ENCODE measurements at places on chromosomes 3 and 15. TPM values are rescaled to one million over a fixed set of nuclear protein-coding genes. Genes with fewer than 3 reads are reported as not detected.

The GOLGA6L7 gene
- total RNA-seq, result not detected

The PLAAT1 gene
- total RNA-seq, result 0.66 TPM

The CYP1A1 gene
- not detected for total RNA-seq

The IQCF6 gene
- total RNA-seq, result not detected

The CAPN3 gene
- total RNA-seq, result 0.44 TPM

The POC1A gene
- 24.8 TPM for total RNA-seq

The RNU5B-1 gene
- total RNA-seq, result not detected

The CDHR4 gene
- 0.12 TPM for total RNA-seq

Measured in uterine smooth muscle cell (primary cell).